Cerebellar nuclear complex (tissue), 1 donor: ENCODE measurements at places on chromosomes 3 and 15.

DNA sequence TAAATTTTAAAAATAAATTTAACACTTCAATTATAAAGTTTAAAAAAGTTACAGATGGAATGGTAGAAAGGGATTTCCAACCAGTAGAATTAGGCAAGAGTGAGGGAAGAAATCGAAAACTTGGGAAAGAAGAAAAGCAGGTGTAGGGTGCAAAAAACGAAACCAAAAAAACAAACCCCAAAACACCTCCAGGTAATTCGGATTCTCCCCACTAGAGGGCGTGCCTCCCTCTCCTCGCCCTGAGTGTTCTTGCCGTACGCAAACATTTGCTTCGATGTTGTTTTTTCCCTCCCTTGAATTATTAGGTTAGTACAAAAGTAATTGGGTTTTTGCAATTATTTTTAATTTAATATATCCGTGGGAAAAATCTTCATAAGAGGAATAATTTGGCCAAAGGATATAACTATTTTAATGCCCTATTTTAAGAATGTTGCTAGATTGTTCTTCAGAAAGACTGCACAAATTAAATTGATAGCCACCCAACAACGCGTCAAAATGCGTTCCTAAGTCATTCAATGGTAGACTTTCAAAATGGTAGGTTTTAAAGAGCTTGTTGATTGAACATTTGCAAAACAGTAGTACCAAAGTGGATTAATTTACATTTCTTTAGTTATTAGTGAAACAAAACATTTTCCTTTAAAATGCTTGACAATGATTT is 63.7 kb downstream of the SLC30A4 start:
- DNase-seq: peak; percentile 33

- DNase-seq: no peak
Observed at GRCh38 chr15:78282324-78282723, 17.1 kb downstream of the SKIC8 start.

GRCh38 chr15:88002706-88003105 is 253.8 kb downstream of the NTRK3 start:
- no peak for DNase-seq

GRCh38 chr3:22326305-22326704 is 575.3 kb upstream of the ZNF385D start:
- DNase-seq: no peak

DNA sequence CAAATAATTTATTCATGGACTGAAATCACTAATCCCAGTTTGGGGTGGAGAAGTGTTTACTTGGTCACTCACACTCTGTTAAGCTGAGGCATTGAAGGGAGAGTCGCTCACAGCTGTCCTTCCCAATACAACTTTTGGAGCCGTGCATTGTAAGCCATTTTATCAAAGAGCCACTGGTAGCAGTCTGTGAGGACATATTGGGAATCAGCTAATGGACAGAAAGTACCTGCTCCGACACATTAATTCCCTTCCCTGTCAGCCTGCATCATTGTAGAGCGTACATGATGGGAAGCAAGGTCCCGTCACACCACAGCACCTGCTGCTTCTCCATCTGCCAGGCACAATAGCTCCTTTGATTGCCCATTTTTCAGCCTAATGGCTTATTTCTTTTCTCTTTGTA is 643.2 kb downstream of the SQOR start:
- DNase-seq: peak; percentile 96

GRCh38 chr15:55526559-55527036 is 18.6 kb upstream of the DNAAF4 start:
- DNase-seq: no peak

- no peak for DNase-seq
Observed at GRCh38 chr3:40130721-40131120, 178.8 kb upstream of the EIF1B start.

DNA sequence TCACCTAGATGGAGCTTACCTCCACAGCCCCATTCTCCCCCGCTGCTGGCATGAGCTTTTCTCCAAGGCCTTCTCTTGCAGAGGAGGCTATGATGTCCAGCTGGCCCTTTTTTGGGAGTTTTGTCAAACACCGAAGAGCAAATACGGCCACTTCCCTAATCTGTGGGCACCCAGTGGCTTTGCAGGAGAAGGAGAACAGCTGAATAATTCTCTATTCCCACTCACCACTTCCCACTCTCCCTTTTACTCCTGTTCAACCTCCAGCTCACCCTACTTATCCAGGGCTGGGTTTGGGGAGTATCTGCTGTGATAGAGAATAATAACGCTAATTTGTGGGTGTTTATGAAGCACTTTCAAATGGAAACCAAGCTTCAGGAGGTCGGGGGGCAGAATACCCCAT is 93.0 kb downstream of the AAGAB start:
- DNase-seq: no peak
